ENCODE measurements at places on chromosomes 11 and 22. TPM values are rescaled to one million over a fixed set of nuclear protein-coding genes. Genes with fewer than 3 reads are reported as not detected.

GRCh38 chr11:40602866-40603552 is 856.4 kb downstream of the LRRC4C start:
- no peak for DNase-seq

DNA sequence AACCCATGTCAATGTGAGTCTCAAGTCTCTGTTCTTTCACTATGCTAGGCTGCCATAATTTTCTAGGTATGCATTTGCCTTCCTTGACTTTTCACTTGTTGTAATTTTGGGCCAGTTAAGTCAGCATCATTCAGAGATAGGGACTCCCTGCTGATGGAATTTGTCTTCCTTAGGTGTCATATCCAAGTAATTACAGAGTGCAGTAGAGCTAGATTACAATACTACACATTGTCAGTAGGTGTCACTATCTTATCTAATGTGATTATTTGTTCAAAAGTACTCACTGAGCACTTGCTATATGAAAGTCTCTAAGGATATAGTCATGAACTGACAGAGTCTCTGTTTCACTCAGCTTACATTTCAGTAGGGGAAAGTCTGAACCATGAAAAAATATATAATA is 25.0 kb upstream of the SYN3 start:
- DNase-seq: no peak

GRCh38 chr22:35621451-35621850 is 4.3 kb upstream of the MB start:
- no peak for DNase-seq

DNA sequence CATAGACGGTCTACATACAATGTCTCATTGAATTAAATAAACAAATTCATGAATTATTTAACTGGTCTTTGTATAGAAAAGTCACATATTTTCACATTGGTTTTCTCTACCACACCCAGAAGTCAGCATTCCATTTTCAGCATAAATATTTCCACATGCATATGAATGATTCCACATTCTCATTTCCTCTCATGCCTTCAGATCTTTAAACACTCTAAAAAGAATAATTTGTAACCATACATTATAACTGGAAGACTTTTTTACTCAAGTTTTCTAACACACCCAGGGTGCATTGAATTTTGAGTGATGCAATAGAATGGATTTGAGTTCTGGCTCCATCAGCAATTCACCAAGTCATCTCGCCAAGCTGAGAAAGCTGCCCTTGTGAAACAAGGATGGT is 501.8 kb upstream of the TENM4 start:
- no peak for DNase-seq

DNA sequence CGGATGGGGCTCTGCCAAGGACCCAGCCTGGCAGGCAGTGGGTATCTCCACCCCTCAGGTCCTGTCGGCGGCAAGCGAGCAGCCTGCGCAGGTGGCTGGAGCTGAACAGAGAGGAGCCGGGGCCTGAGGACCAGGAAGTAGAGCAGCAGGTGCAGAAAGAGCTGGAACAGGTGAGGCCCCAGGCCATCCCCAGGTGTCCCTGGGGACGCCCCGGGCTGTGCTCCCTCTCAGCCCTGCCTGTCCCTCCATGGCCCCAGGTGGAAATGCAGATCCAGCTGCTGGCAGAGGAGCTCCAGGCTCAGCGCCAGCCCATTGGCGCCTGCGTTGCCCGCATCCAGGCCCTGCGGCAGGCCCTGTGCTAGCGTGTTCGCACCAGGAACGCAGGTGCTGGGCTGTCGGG is 44.0 kb downstream of the PISD start:
- DNase-seq: no peak

DNA sequence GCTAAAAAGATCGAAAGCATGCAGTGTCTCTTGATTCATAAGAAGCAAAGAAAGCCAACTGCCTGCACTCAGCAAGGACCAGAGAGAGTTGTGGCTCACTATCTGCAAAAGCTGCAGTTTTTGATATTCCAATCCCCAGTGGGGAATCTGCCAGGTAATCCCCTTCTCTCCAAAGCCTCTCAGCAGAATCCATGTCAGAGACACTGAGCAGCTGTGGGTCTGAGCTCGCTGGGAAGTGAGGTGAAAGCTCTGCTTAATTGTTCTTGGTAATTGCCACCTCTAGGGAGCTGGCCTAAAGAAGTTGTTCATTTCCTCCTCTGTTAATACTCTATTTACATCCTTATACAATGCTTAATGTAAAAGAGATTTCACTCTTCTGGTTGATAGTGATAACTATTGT is 261.3 kb upstream of the LRRC4C start:
- DNase-seq: no peak

- peak; percentile 54 for DNase-seq
Measured at GRCh38 chr11:86919557-86920210, 35.5 kb downstream of the FZD4 start.

DNA sequence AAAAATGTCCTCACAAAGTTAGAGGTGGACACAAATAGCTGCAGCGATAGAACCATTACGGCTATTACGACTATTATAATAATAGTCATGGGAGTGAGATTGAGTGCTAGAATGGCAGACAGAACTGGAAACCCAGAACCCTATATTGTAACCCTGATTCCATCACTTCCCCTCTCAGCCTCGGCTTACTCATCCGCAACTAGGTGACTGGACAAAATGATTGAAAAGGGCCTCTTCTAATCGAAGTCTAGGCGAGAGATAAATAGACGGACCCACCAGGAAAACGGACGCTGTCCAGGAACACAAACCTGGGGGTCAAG is 629 bp downstream of the PSMA1 start:
- DNase-seq: no peak

- no peak for DNase-seq
Measured at GRCh38 chr11:118841469-118842242, 42.0 kb upstream of the CXCR5 start.

DNA sequence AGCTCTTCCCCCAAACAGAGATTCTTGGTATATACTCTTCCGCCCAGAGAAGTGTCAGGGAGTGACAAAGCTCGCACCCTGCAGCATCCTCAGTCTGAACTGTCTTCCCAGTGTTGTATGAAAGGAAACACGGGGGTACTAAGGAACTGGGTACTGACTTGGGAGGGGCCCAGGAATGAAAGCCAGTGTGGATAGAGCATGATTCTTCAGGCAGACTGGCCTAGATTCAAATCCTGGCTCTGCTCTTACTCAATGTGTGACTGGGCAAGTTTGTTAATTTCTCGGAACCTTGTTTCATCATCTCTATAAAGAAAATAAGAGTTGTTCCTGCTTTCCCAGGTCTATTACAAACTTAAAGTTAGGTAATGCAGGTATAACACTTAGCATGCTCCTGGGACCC is 266.0 kb upstream of the NARS2 start:
- no peak for DNase-seq

GRCh38 chr22:41910050-41911000 is 4.5 kb downstream of the SHISA8 start:
- no peak for DNase-seq

Gene C22orf23
- total RNA-seq: 0.47 TPM

Gene PPFIA1
- 48.6 TPM for total RNA-seq

Gene NELL1
- total RNA-seq: not detected

Gene BTG4
- total RNA-seq: not detected

Measured in HCT116 (cell line).